ENCODE measurements at places on chromosomes 6 and 20.

- DNase-seq = no peak
These were observed 15.2 kb downstream of the RPP21 start for GRCh38 chr6:30360139-30360538.

- no peak for DNase-seq
These were observed 41.8 kb upstream of the F13A1 start for GRCh38 chr6:6362056-6362840.

- no peak for DNase-seq
These were observed 1.1 kb upstream of the VARS2 start for GRCh38 chr6:30912746-30913520.

DNA sequence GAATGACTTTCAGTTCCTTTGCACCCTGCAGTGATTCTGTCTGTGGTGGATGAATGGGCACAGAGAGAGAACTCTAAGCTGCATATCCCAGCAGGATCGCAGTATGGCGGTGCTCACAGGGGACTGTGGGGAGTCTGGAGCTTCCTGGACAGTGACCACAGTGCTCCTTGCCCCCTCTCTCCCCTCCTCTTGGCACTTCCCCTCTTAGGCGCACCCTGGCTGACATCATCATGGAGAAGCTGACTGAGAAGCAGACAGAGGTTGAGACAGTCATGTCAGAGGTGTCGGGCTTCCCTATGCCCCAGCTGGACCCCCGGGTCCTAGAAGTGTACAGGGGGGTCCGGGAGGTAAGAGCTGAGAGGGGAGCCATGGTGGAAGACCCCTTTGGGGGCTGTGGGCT is 8.6 kb downstream of the BYSL start:
- DNase-seq = no peak

GRCh38 chr6:134478764-134479399 is 161.0 kb upstream of the SGK1 start:
- no peak for DNase-seq

- DNase-seq = no peak
These were observed 4.2 kb upstream of the BMP6 start for GRCh38 chr6:7721649-7722048.

DNA sequence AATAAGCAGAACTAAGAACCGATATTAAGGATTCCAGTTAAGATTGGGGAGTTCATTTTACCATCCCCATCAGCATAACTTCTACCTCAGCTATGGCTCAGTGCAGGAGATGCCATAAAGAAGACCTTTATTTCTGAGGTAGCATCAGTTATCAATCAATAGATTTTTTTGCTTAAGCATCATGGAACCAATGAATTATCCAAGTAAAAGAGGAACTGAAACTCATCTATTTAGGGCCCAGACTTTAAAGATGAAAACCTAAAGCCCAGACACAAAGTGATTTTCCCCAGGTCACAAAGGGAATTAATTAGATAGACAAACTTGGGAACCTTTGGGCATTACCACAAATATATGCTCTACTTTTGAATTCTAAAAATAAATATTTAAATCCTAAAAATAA is 59.2 kb upstream of the TINAG start:
- no peak for DNase-seq

DNA sequence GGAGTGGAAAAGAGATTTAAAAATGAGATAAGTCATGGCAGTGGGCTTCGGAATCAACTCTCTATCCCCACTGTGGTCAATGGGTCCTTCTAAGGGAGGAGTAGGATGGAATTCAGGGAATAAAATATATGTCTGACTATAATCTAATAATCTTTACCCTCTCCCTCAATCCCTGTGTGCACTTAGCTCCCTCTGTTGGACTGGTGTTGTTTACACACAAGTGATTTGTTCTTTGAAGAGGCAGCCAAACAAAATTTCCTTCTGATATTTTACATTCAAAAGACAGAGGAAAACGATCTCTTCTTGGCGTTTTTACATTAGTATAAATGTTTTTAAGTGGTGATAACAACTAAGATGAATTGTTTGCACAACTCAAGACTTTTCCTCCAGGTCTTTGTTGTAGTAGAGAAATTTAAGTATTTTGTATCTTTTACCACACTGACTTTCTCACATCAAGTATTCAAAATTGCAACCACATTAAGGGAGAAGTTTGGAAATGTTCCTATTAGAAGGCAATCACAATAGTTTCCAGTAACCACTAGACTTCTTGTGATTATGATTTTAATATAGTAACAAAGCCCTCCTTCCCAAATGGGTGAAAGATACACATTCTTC is 317.8 kb downstream of the CENPW start:
- DNase-seq = no peak

GRCh38 chr6:164105705-164106104 is 691.2 kb downstream of the QKI start:
- no peak for DNase-seq

DNA sequence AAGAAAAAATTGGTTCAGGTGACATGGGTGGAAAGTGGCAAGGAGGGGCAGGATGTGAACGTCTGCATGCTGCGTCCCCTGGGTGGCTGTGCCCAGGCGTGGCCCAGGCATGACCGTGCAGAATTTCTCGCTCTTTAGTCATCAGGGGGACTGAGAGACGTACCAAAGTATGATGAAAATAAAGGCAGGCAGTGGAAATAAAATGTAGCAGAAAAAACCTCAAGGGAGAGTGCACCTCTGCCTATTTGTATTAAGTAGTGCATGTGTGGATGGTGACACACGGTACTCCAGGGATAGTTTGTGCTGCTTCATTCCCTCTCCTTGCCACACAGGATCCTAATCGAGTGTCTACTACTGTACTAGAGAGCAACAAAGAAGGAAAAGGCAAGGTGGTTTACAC is 81.1 kb downstream of the ATP9A start:
- DNase-seq = no peak

DNA sequence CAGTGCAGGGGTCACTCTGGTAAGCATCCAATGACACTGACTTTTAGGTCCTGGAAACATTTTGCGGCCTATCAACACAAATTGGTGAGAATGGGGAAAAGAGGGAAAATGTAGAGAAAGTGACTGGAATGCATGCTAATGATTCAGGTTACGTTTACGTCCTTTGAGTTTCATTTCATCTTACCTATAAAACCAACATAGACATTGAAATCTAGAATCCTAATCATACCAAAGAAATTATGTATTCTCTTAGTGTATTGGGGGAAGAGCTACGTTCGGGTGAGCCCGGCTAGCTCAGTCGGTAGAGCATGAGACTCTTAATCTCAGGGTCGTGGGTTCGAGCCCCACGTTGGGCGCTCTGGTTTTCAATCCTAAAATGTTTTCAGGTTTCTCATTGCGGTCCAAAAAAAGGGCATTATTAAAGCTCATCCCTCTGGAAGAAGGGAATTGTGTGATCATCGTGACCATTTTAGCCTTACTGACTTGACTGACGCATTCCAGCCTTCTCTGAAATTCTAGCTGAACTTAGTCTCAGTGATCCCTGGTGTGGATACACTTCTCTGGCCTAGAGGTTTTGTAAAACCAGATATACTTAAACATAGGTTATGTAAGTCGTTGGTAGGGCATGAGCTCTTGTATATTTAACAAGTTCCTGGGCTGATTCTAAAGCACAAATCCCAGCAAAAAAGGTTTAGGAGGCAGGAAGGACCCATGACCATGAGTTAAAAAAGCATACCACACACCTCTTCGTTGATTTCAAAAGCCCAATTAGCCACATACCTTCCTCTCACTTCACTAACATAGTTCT is 18.3 kb downstream of the HMGN4 start:
- no peak for DNase-seq

DNA sequence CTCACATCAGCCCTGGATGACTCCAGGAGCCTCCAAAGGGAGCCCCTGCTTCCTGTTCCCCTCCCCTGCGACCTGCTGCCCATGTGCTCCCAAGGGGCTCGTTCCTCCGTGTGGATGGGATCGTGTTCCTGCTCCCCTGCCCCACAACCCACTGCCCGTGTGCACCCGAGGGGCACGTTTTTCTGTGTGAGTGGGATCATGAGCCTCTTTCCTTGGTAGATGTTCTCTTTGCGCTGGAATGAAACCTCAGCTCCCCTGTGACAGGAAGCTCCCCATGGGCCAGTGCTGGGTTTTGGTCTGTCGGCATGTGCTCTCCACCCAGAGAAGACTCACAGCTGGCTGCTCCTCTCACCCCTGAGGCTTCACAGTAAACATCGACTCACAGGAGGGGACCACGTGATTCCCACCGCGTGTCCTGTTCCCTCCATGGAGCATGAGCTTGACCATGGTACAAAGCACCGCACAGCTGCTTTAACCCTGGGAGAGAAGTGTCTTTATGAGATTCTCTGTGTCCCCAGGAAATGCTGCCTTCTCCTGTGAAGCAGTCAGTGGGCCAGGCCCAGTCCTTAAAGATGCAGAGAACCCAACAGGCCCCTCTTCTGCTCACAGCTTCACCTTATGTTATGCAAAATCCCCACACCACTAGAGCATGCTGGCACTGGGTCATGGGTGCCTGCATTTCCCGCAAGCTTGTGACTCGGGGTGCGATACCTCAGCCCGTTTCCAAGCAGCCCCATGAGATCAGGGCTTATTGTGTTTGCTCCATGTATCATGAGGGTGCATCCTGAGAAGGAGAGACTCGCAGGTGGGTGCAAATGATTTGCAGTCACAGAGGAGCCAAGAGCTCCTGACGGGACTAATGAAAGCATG is 215.1 kb downstream of the ERMARD start:
- no peak for DNase-seq

- DNase-seq = no peak
These were observed 32.6 kb upstream of the RNF182 start for GRCh38 chr6:13892017-13892645.

- DNase-seq = no peak
These were observed 1.7 kb downstream of the PPP1R10 start for GRCh38 chr6:30615219-30615957.

- DNase-seq = no peak
These were observed 326.6 kb upstream of the CITED2 start for GRCh38 chr6:139701003-139701402.

GRCh38 chr6:164412566-164412965 is 896.8 kb downstream of the C6orf118 start:
- no peak for DNase-seq

DNA sequence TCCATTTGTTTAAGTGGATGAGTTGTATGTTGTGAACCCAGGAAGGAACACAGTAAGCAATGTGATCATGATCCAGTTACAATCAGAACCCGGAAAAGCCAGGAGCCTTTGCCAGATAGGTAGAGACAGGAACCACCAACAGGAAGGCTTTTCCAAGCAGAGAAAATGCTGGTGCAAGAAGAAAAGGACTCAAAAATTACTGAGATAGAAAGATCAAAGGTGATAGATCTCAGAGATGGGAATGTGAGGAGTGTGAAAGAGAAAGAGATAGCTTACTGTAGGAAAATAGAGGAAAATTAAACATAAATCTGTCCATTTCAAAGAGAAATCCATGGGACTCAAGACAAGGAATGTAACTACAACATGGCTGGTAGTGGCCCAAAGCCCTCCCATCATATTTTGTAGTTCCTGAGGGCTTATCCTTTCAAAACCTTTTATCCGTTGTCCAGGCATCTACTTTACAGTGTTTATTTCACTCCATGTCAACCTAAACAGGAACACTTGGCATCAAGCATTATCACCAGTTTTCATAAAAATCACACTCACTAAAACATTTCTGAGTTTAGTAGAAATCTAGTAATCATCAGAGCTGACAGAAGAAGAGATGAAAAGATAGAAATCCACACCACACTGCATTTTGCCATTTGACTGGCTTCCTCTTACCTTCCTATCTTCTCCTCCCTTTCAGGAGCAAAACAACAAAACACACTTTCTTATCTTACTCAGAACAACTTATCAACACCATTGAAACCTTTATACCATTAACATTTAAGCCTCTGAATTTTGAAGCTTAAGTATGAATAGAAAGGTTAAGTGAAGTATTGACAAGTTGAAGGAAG is 44.5 kb upstream of the STXBP5 start:
- DNase-seq = no peak

GRCh38 chr6:71510057-71510713 is 221.6 kb downstream of the OGFRL1 start:
- no peak for DNase-seq

DNA sequence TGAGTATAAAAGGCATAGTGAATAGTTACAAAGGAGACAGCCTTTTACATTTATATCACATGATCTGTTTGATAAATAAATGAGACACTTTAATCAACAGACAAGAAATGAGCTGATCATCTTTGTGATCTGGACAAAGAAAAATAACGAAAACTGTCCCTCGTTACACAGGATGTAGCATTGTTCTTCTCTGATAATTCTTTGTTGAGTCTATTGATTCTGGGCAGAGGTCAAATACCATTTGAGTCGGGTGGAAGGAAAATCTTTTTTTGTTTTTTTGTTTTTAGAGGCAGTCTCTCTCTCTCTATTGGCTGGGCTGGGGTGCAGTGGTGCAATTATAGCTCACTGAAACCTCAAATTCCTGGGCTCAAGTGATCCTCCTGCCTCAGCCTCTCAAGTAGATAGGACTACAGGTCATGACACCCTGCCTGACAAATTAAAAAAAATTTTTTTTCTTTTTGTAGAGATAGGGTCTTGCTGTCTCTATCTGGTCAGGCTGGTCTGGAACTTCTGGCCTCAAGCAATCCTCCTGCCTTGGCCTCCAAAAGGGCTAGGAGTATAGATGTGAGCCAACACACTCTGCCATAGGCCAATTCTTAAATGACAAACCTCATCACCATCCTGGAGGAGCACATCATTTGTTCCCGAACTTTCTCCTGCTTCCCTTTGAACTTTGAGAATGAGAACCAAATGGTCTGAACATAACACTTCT is 41.8 kb downstream of the CCDC170 start:
- DNase-seq = no peak
